ENCODE measurements at places on chromosomes 6 and 20.

DNA sequence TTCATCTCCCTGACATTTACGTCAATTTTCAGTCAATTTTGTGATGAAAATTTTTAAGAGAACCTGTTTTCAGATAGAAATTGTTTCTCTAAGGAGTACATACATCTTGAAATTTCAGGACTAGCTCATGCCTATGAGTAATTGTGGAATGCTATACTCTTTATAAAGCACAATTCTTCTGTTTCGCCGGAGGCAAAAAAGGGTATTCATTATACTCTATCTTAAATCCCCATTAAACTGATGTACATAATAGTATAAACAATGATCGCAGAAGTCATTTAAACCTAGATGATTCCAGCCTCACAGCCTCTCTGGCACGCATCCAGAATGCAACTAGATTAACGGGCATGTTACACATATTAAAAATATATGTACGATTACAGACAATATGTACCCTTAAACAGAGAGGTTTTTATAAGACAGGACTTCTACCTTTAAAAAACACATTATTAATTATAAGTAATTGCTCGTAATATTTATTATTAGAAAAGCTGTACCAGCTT is 62.6 kb downstream of the NRSN1 start:
- no peak for DNase-seq

DNA sequence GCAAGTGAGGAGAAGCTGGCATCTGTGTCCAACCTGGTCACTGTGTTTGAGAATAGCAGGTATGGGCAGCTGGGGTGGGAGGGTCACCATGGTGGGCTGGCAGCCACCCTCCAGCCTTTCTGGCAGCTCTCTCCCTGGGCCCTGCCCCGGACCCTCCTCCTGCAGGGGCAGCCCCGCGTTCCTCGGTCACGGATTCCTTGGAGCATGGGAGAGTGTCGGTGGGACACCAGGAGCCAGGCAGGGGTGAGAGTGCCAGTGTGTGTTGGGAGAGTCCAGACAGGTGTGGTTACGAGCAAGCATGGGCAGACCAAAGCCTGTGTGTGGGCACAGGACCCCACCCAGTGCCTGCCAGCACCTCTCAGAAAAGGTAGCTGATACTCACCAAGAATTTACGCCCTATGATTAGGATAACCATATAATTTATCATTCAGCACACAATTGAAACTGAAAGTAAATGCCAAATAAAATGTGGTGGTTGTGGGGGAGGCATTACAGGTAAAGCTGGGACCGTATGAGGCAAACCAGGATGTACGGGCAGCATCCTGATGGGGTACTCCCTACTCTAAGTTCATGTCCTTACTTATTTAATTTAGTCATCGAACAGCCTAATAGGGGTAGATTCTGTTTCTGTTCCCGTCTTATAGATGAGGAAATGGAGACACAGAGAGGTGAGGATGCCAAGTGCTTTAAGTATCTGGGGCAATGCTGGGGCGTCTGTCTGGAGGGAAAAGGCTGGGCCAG is 542 bp downstream of the FGD2 start:
- DNase-seq = no peak

- DNase-seq = no peak
Observed at GRCh38 chr6:106830930-106831329, 143.6 kb downstream of the CD24 start.

- DNase-seq = no peak
Observed at GRCh38 chr20:64048402-64049044, 916 bp downstream of the SOX18 start.

- peak; percentile 18 for DNase-seq
Observed at GRCh38 chr6:139262519-139263300, 29.1 kb downstream of the TXLNB start.

GRCh38 chr20:50389808-50390684 is 120.1 kb upstream of the PTPN1 start:
- no peak for DNase-seq

DNA sequence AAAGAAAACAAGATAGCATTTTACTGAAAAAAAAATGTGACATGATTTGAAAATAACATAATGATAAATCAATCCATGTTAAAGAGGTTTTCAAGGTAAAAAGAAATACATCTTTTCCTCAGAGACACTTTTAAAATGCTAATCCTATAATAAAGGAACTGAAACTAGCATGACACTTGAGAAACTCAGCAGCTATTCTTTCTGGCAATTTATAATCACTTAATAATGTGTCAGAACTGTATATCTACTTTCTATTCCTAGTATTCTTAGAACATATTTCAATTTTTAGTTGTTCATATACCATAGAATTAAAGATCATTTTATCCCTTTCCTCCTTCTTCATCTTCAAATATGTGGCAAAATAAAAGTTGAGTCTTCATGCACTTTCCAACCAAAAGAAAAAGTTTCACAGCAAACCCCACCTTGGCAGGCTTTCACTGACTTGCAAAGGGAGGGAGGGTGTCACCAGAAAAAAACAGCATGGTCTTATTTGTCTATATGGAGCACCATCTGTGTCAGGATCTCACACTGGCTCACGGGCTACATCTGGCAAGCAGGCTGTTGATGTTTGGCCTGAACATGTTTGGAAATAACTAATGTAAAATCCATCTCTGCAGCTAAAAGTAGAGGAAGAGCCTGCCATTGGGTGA is 48.5 kb downstream of the FHL5 start:
- no peak for DNase-seq

DNA sequence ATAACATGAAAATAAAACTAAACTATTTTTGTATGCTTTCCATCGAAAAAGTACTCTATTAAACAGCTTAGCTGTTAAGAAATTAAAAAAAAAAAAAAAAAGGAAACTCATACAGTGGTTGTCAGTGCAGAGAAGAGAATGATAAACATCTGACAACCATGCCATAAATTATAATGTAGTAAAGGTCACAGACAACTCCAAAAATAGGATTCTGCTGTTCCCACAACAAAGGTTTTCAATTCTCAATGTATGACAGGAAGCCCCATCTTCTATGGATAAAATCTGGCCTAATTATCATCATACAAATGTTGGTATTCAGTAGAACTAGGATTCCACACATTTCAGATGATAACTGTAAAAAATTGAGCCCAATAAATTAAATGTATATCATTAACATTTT is 5.0 kb downstream of the PLN start:
- DNase-seq = no peak
